Activated CD8-positive, alpha-beta memory T cell treated with anti-CD3 and anti-CD28 coated beads for 1 hour (primary cell): ENCODE measurements at places on chromosomes 16 and 17.

DNA sequence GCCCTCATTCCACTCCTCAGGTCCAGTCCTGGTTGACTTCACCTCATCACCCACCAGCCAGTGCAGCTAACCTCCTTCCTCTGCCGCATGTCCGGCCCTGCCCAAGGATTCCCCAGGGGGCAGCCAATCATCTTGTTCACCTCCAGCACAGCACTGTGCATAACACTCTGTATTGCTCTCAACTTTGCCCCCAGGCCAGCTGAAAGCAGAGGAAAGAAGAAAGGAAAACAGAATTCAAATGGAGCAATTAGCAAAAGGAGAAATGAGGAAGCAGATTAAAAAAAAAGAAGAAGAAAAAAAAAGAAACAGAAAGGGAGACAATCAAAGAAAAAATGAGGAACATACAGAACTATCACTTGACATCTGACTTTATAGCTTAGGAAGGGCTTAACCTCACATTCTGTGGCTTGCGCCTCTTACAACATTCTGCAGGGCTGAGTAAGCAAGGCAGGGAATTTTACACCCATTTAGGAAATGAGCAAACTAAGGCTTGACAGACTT lies 26.1 kb downstream of the GAS7 start:
- DNase-seq = no peak

DNA sequence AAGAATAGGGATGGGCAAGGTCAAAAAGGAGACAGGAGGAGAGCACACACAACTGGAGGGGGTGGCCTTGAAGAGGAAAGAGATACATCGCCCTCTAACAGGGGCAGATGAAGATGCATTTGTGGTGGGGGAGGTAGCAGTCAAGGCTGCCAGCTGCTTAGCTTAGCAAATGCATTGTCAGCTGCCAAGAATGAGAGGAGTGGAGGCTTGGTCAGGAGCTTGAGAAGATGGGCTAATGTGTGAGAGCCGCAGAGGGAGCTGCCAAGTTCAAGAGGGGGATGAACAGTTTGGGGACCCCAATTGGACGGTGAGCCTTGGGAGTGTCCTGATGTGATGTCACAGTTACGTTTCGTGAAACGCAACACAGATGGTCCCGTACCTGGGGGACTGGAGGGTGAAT lies 28.9 kb upstream of the GNA13 start:
- no peak for DNase-seq

- no peak for DNase-seq
Observed at GRCh38 chr17:50252781-50253180, 21.5 kb upstream of the TMEM92 start.

- DNase-seq = no peak
Observed at GRCh38 chr16:57809276-57810196, 7.2 kb upstream of the KIFC3 start.

DNA sequence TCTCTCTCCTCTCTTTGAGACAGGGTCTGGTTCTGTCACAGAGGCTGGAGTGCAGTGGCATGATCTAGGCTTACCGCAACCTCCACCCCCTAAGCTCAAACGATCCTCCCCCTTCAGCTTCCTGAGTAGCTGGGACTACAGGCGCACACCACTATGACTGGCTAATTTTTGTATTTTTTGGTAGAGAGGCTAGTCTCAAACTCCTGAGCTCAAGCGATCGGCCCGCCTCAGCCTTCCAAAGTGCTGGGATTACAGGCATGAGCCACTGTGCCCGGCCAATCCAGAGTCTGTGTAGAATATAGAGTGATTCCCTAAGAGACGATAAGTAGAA lies 65.8 kb upstream of the RPH3AL start:
- no peak for DNase-seq

- no peak for DNase-seq
Observed at GRCh38 chr16:35255186-35255803, 1795.9 kb downstream of the TP53TG3F start.

DNA sequence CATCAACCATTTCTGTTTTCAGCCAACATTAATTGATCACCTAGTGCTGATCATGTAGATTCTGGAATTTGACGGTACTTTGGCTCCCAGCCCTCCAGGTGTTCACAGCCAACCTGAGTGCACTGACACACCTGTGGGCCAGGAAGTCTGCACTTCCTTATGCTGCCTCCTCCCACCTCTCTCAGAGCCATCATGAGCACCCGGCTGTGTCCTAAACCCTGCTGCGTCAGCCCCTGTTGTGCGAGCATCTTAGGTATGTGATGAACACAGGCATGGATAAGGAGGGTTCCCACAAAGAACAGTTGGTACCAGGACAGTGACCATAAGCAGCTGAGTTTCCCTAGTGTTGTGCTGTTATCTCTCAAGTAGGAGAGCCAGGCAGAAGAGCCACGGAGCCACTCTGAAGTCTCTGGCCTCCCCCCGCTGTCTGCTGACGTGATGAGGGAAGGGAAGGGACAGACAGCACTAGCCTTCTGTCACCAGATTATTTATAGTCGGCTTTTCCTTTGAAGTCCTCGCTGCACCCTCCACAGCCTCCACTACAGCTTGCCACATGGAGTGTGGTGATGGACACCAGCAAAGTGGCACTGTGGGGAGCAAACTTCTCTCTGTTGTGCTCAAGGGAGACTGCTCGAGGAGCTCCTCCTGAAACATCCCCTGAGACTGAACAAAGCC lies 162.8 kb upstream of the ANKFN1 start:
- no peak for DNase-seq

- DNase-seq = no peak
Observed at GRCh38 chr16:47309581-47310312, 151.1 kb downstream of the ITFG1 start.

- no peak for DNase-seq
Observed at GRCh38 chr17:79803421-79803996, 6.6 kb upstream of the CBX8 start.

DNA sequence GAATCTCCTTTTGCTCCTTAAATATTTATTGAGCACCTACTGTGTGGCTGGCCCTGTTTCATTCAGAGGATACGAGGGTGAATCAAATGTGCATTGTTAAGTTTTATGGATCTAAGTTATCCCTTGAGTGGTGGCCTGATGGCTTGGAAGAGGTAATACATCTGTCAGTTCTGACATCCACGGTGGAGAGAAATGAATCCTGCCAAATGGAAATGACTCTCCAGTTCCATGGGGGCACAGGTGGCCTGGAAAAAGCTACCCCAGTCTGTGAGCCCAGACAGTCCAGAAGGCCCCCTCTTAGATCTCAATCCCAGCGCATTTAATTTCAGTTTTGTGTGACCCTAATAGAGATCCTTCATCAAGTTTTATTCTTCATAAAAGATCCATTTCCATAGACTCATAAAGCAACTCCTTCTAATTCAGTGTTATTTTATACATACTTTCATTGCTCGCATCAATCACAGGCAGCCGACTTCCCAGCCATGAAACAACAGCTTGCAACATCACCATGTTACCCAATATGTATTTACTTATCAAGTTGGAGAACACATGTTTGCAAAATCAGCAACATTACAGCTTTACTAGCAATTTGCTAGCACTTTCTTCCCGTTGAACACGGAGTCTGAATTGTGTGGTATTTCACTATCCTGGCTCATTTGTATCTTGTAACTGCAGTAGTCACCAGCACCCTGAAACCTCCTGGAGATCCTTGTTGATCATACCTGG lies 334.8 kb upstream of the HSBP1 start:
- no peak for DNase-seq

DNA sequence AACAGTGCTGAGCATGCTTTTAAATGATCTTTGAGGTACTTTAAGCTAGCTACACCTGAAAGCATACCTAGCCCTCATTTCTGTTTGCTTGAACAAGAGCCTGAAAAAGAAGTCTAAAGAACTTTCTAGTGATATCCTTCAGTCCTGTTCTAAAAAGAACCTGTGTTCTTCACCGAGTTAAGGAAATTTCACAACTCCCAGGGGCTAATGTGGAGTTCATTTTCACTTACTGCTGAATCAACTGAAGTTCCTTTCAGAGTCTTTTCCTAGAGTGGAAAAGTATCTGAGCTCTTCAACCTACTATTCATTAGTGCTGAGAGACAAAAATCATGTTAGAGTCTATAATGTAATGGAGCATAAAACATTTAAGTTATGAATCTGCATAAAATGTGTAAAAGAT lies 66.9 kb downstream of the CHD9 start:
- DNase-seq = no peak

DNA sequence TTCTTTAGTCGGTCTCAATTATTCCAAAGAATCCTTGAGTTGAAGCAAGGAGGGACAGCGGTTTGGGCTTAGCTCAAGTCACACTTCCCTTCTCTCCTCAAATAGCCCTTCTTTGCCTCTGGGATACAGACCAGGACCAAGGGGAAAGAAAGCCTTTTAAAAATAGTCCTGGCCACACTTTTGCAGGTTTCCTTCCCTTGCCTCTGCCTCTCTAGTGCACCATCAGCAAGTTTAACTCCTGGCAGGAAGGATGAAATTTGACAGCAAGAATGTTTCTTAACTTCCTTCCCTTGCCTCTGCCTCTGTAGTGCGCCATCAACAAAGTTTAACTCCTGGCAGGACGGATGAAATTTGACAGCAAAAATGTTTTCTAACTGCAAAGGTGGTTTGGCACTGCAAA lies 7.2 kb upstream of the G6PC1 start:
- no peak for DNase-seq

GRCh38 chr17:81471818-81472456 lies 40.7 kb downstream of the ACTG1 start:
- no peak for DNase-seq

DNA sequence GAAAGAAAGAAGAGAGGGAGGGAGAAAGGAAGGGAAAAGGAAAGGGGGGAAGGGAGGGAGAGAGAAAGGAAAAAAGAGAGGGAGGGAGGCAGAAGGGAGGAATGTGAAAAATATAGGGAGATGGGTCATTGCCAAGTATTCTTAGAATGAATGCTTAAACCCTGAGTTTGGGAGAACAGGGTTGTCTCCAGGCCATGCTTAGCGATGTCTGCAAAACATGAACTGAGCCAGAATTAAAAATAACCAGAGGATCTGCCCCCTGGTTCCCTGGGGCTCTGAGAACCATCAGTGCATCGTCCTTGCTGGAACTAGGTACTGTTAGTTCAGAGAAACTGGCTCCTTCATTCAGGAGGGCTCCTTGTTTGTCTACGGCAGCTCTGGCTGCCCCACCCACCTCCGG lies 170.4 kb downstream of the IRX5 start:
- DNase-seq = no peak

DNA sequence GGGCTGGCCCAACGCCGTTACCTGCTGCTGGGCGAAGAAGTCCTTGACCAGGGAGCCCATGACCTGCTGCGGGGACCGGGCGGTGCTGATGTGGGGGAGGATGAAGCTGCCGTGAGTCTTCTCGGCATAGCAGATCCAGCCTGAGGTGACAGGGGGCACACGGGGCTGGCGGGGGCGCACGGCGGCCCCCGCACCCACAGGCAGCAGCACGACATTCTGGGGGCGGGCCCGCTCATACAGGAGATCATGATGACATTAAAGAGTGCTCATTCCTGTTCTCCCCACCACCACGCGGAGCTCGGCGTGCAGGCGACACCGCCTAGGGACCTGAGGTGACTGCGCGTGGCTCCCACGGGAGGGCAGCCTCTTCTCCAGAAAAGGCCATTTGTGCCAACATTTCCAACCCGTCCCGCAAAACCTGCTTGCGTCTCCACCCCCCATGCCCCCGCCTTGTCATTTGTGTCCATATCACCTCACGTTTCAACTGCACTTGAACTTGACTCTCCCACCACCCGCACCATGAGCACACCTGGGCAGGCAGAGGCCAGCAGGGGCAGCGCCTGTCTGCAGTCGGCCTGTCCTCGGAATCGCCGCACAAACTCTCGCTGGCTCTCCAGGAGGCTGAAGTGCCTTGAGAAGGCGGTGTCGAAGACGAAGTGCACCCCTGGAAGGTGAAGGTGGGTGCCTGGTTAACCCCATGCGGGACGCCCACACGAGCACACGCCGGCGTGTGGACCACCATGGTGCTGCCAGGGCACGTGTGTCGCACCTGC lies 6.4 kb downstream of the CIAO3 start:
- no peak for DNase-seq

GRCh38 chr16:1825381-1825863 lies 1.2 kb downstream of the HAGH start:
- DNase-seq = no peak

GRCh38 chr17:31147507-31148202 lies 52.9 kb downstream of the NF1 start:
- DNase-seq = no peak

- no peak for DNase-seq
Observed at GRCh38 chr16:86002178-86002900, 103.4 kb downstream of the IRF8 start.

GRCh38 chr17:2685696-2686095 lies 25.9 kb downstream of the CLUH start:
- DNase-seq = no peak

GRCh38 chr16:17414421-17414820 lies 56.3 kb downstream of the XYLT1 start:
- no peak for DNase-seq

DNA sequence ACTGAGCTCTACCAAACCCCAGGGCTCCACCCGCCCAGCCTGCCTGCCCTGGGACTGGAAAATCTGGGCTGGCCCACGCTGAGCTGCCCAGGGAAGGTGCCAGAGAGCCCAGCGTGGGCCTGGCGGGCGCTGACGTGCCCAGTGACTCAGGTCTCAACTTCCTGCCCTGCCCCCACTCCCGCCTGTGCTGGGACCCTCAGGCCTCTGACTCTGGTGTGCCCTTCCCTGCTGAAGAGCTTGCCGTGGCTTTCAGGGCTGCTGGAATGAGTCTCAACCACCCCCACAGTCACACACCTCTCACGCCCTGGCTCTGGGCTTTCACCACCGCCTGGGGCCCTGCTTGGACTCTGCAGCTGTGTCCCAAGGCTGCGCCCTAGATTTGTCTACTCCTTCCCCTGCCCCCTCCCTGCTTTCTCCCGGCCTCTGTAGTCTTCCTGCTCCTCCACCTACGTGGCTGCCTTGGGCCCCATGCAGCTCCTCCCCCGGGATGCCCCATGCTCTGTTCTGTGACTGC lies 10.4 kb downstream of the LLGL1 start:
- no peak for DNase-seq

- DNase-seq = no peak
Observed at GRCh38 chr17:1123393-1123831, 56.4 kb downstream of the ABR start.

GRCh38 chr17:28384281-28385036 lies 13.0 kb downstream of the SARM1 start:
- no peak for DNase-seq

GRCh38 chr17:381941-382643 lies 29.5 kb upstream of the RPH3AL start:
- DNase-seq = no peak

- DNase-seq = no peak
Observed at GRCh38 chr16:24977678-24978075, 37.5 kb downstream of the ARHGAP17 start.

DNA sequence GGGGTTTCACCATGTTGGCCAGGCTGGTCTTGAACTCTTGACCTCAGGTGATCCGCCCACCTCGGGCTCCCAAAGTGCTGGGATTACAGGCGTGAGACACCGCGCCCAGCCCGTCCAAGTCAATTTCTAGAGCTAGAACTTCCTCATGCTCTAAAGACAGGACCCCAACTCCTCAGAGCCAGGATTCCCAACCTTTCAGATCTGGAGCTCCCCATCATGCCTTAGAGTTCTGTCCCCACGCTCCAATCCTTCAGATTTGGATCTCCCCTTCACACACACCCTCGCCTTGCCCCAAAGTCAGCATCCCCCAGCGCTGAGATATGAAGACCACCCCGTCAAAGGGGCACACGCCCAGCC lies 448 bp downstream of the KCTD19 start:
- no peak for DNase-seq

GRCh38 chr16:28917095-28917494 lies 7.9 kb downstream of the RABEP2 start:
- DNase-seq = no peak

GRCh38 chr17:65305116-65305515 lies 167.9 kb downstream of the RGS9 start:
- no peak for DNase-seq
